ENCODE measurements at places on chromosomes 2 and 18.

- DNase-seq, result no peak
Measured at GRCh38 chr2:9211496-9211895, 4.9 kb downstream of the ASAP2 start.

- no peak for DNase-seq
Measured at GRCh38 chr2:189412330-189412953, 28.8 kb upstream of the WDR75 start.

DNA sequence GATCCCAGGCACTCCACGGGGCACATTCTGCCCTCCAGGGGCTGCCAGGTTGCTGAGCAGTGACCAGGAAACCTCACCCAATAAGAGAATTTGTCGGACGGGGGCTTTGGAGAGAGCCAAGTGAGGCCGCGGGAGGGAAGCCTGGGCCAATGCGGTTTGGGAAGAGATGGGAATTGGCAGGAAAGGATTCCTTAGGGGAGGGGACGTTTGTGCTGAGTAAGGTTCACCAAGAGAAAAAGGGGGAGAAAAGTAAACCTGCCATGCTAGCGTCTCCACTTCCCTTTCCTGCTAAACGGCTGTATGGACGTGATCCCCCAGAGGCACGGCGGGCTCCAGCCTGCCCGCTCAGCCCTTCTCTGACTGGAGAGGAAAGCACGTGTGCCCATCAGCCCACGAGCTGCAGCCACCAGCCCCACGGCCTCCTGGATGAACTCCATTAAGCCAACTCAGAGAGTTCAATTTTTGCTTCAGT, 194.4 kb upstream of the ID2 start:
- DNase-seq, result no peak

GRCh38 chr18:51537487-51537886, 340.0 kb upstream of the MEX3C start:
- no peak for DNase-seq

DNA sequence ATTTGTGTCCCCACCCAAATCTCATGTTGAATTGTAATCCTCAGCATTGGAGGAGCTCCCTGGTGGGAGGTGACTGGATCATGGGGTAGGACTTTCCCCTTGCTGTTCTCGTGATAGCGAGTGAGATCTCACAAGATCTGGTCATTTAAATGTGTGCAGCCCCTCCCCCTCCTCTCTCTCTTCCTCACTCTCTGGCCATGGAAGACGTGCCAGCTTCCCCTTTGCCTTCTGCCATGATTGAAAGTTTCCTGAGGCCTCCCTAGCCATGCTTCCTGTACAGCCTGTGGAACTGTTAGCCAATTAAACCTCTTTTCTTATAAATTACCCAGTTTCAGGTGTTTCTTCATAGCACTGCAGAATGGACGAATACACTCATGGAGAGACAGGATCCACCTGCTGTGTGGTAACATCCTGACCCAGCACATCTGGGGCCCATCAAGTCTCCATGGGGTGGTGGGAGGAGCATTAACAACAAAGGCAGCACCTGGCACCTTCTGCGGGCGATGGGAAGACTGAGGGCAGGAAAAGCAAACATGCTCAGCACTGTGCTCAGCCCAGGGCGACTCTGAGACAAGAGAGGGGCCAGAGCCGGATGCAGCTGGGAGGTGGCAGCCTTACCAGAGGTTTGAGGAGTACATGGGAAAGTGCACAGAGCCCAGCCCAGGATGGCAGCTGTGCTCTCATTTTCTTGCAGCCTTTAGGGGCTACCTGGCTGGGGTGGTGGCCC, 16.2 kb upstream of the ALPP start:
- DNase-seq, result no peak

GRCh38 chr2:238816291-238816690, 31.6 kb upstream of the TWIST2 start:
- DNase-seq, result no peak

GRCh38 chr2:102130647-102130991, 11.9 kb upstream of the IL1R1 start:
- DNase-seq, result no peak

Measured in activated CD4-positive, CD25-positive, alpha-beta regulatory T cell (primary cell).